CD8-positive, alpha-beta T cell (primary cell): ENCODE measurements at places on chromosomes 1 and 21. TPM values are rescaled to one million over a fixed set of nuclear protein-coding genes. Genes with fewer than 3 reads are reported as not detected.

Gene CLDN17
- total RNA-seq, result not detected

Gene RGS1
- total RNA-seq, result 383 TPM

Gene EFNA1
- total RNA-seq, result 7.3 TPM

Gene CD2
- total RNA-seq, result 102 TPM

Gene ERRFI1
- 4.4 TPM for total RNA-seq
